ENCODE measurements at places on chromosomes 1 and 21. TPM values are rescaled to one million over a fixed set of nuclear protein-coding genes. Genes with fewer than 3 reads are reported as not detected.

DNA sequence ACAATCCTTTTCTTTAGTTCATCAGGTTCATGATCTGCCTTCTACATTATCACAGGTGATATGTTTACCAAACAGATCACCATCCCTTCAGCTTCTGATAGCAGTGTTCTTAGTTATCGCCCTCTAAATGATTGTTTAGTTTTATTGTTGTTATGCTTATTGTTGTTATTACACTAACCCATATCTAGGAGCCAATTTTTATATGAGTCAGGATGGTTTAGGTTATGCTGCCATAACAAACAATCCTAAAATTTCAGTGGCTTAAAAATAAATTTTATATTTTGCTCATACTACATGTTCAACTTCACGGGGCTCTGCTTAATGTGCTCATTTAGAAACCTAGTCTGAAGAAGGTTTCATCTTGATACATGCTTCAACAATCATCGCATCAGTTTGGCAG lies 4.4 kb upstream of the JUN start:
- DNase-seq, result no peak

KRTAP8-1 gene
- not detected for total RNA-seq

S100A8 gene
- total RNA-seq, result not detected

ADAMTS1 gene
- total RNA-seq, result not detected
